AG09319 (cell line): ENCODE measurements at places on chromosomes 6 and 20.

DNA sequence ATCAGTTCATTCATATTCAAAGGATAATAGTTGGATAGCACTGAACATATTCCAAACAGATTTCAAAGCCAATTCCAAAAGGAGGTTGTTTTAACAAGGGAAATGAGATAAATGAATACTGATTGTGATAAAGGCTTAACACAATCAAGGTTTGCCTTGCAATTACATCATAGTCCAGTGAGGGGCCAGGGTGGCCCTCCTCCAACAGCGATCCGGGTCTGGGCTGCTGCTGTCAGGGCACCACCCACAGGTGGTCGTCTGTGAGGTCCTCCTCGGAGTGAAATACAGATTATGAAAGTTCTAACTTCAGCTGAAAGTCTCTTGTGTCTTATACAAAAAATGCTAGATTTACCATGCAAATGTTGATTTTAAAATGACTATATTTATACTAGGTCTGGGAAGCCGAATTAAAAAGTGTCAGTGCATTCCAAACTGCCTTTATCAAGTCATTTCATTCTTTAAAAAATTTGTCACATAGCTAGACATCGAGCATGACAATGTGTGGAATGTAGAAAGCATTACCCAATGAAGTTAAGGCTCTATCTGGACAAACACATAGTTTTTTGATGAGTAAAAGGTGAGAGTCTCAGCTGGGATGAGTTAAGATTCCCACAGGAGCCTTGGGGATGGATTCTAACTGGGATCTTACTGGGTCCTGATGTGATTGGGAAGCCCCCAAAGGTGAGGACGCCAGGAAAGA is 65.9 kb upstream of the SLC22A23 start:
- no peak for DNase-seq

DNA sequence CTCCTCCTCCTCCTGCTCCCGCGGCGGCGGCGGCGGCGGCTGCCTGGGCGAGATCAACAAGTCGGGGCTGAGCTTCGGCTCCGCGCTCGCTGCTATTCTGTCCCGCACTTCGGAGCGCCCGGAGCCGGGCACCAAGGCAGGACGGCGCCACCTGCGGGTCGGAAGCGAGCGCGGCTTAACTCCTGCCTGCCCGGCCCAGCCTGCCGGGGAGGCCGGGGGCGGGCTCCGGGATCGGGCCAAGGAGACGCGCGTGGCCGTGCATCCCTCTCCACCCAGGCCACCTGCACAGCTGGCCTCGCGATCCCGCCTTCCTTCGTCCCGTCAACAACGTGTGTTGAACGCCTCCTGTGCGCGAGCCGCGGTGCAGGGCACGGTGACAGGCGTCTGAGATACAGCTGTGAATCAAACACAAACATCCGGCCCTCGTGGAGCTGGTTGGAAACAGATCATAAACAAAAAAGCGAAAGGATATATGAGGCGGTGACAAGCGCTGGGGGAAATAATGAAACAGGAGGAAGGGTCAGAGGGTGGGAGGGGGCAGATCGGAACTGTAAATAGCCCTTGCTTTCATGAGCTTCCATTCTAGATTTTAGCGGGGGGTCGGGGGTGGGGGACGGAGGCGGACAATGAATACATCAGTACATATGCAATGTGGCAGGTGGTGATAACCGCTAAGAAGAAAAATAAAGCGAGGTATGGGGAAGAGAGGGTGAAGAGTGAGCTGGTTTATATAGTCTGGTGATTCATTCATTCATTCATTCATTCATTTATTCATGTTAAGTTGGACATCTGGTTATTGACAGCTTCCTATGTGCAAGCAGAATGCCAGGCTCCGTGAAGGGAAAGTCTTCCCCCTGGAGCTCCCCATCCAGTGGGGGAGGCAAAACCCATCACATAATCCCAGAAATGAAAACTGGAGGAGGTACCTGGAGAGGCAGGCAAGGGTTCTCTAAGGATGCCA is 2.0 kb upstream of the KCNB1 start:
- peak; percentile 38 for DNase-seq

DNA sequence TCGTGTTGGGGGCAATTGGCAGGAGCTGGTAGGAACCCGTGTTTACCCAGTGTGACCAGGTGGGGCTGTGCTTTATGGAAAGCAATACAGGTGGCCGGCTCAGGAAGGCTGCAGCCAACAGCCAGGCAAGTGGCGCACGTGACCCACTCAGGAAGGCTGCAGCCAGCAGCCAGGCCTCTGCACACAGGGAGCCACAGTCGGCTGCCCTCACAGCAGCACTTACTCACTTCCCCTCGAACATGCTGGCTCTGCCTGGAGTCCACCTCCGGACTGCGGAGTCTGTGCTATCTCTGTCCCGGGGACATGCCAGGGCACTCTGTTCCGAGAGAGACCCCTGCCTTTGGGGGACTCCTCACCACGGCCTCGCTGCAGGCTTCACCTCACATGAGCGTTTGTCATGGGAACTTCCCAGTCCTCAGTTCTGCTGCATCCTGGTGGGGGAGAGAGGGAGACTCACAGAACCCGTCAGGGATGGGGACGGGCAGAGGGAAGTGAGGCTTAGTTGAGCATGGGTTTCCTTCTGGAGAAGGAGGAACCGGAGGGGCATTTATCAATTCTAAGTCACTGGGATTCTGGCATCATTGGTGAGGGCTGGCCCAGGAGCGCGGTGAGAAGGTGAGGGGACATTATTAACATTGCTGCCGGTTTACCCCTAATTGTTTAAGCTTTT is 76.8 kb downstream of the TTLL2 start:
- no peak for DNase-seq

DNA sequence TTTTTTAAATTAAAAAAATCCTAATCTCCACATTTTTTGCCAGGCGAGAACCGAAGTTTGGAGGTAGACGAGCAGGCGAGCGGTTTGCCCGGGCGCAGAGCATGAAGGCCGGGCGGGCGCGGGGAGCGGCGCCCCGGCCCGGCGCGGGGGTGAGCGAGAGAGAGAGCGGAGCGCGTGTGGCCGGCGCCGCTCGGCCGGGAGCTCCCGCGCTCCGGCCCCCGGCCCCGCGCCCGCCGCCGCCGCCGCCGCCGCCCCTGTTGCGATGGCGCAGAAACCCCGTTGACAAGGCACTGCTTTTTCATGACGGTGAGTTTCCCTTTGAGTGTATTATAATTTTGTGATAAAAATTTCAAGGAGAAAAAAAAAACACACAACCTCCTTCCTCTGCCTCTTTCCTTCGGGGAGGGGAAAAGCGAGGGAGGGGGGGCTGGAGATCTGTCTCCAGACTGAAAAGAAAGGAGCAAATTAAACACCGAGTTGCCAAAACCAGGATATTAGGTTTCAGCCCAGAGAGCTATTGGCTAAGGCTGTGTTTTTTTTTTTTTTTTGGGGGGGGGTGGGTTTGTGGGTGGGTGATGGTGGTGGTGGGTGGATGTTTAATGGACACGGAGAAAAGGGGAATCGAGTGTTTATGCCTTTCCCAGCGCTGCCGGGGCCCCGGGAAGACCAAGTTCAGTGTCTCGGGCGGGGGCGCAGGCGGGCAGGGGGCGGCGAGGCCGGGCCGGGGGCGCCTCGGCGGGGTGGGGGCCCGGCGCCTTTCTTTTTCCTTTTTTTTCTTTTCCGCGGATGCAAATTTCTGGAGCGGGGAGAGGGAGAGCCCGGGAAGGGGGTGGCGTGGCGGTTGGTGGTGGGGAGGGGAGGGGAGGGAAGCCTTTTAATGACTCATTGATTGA is at the start of gene BICRAL:
BICRAL (plus strand) TSS at position 257 of the 893 bp plus-strand sequence. CDS start 39,971 bp downstream, outside the sequence.
- peak; percentile 69 for DNase-seq

GRCh38 chr6:3635482-3635881 is 116.0 kb downstream of the PXDC1 start:
- DNase-seq, result no peak

- no peak for DNase-seq
Measured at GRCh38 chr6:69735027-69735426, 61.8 kb downstream of the LMBRD1 start.

- DNase-seq, result no peak
Measured at GRCh38 chr6:142544199-142544838, 242.5 kb downstream of the ADGRG6 start.

DNA sequence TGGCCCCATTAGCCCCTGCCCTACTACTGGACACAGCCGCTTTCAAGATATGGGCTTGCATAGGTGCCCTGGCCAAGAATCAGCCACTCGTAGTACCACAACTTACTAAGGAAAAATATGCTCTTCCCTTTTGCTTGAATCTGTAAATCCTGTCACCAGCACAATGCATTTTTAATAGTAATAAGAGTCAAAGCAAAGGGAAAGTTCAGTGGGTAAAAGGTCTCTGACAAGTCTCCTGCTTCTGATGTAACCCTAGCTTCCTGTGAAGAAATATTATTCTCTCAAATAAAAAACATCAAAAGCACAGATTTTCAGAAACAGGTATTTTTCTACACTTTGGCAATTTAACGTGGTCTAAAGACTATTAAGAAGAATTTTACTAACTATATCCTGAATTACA is 373.8 kb downstream of the GJA1 start:
- DNase-seq, result no peak

DNA sequence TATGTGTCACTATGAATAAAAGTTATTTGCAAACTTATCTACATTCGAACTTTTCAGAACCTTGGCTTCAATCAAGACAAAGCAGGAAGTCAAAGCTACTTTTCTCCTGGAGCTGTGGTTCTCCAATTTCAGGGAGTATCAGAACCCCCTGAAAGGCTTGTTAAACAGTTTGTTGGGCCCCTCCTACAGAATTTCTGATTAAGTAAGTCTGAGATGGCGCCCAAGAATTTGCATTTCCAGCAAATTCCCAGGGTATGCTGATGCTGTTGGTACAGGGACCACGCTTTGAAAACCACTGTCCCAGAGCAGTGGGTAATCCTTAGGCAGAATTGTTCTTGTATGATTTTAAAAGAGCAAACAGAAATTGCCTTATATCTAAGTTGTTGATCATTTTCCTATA is 189.9 kb upstream of the KCNG1 start:
- no peak for DNase-seq
